Activated T-helper 1 cell treated with anti-CD3 and anti-CD28 coated beads, Interleukin-2, amount 50 U/mL, for 16 hours (primary cell): ENCODE measurements at places on chromosomes 5 and 9.

GRCh38 chr9:135184181-135185053 lies 96.9 kb downstream of the OLFM1 start:
- no peak for DNase-seq

- no peak for DNase-seq
Observed at GRCh38 chr9:136327304-136327974, at the start of gene GPSM1. Gene GPSM1, plus strand, starts transcription at chr9:136327539. Its CDS starts 157 bp downstream, at chr9:136327696.

DNA sequence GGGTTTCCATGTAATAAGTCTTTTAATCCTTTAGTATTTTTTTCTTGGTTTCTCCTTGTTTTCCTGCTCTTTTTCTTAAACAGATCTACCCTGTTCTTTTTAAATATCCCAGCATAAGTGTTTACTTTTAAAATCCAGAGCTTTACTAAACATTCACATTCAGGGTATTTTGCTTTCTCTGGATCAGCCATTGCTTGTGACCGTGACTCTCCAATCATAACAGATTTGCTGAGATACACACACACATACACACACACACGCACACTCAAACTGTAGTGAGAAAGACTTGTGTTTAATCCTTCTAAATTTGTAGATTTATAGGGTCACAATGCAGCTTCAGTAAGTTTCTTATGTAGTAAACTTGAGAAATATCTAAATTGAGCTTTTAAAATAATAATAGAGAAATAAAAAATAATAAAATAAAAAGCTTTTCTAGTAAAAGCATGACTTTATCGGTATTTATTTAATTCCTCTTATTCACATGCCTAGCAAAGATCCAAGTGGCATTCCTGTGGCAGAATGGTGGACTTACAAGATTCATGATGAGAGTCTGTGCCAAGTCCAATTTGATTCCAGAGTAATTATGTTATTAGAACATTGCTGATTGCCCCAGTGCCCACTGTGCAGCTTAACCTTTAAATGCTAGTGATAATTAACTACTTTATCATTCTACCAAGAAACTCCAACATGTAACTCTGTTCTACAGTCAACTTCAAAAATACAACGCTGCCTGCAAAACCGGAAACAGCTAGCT lies 129.0 kb downstream of the TLE4 start:
- DNase-seq: no peak

- no peak for DNase-seq
Observed at GRCh38 chr5:119524485-119524884, 72.2 kb downstream of the HSD17B4 start.

GRCh38 chr9:136361047-136361753 lies 2.3 kb downstream of the DNLZ start:
- no peak for DNase-seq

DNA sequence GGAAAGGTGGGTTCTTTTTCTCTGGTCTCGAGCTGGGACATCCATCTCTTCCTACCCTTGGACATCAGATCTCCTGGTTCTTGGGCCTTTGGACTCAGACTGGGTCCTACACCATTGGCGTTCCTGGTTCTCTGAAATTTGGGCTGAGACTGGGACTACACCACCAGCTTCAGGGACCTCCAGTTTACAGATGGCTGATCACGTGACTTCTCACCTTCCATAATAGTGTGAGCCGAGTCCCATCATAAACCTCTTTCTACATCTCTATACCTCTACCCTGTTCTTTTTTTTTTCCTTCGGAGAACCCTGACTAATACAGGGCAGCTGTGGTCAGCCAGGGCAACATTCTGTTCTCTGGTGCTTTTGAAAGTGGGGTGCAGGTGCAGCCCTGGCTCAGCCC lies 27.2 kb upstream of the RXRA start:
- no peak for DNase-seq

- no peak for DNase-seq
Observed at GRCh38 chr5:150642567-150642927, 2.1 kb downstream of the SYNPO start.

DNA sequence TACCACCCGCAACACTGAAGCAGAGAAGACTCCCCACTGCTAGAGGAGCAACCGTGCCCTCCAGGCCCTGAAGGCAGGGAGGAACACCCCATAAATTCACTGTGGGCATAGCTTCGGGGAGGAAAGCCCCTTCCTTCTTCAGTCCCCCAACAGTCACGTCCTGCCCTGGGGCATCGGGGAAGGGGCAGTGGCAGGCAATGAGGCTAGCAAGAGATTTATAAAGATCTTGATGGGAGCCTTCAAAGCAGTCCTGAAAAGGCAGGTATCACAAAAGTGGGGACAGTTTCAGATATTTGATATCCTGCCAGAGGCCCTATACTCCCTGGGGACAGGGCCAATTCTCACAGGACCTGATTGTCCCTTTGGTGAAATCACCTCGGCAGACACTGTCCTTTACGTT lies 16.9 kb upstream of the TRIM14 start:
- no peak for DNase-seq

DNA sequence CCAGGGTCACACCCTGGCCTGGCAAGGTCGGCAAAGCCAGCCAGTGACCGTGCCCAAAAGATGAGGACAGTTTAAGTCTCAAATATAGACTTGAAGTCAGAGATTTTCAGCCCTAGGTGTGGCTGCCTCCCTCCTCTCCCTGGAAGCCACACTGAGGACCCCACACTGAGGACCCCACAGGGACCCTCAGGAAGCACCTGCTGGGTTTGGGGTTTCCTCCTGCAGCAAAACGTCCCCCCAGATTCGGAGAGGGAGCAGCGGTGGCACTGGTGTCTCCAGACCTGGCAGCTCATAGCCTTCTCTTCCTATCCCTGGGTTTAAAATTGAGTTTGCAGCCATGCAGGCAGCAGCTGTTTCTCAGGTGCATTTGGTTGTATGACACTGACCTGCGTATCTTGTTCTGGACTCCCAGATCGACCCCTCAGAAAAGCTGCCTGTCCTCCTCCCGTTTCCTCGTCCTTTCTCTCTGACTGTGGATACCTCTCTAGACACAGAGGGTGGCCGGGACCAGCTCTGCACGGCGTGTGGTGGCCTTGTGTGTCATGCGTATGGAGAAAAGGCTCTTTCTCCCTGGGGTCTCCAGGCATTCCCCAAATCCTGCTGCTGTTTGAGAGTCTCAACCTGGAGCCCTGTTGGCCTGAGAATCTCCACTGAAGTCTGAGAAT lies 36.6 kb downstream of the MRPL36 start:
- no peak for DNase-seq

GRCh38 chr9:9920425-9921060 lies 692.3 kb downstream of the PTPRD start:
- no peak for DNase-seq

DNA sequence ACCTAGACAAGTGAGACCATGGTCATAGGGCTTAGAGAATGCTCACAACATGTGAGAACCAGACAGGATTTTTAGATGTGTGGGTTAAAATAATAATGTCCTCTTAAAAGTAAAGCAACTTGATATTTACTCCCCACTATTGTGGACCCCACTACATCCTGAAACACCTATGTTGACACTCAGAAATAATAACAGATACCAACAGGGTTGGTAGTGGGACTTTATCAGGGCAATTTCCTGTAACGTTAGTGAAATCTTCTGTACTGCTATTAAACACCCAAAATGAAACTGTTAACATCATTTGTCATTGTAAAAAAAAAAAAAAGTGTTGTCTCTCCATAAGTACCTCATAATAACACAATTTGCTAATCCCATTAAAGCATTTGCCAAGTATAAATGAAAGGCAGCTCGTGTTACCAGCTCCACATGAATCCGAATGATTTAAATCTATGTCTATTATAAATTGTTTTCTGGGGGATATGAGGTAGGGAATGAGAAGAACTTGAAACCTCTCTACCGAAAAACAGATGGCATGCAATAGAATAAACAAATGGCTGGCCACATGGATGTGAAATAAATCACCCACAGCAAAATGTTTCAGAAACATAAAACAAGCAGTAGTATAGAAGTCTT lies 285.9 kb downstream of the ARHGEF28 start:
- DNase-seq: no peak

- no peak for DNase-seq
Observed at GRCh38 chr5:61796773-61797172, 464.7 kb downstream of the ZSWIM6 start.

DNA sequence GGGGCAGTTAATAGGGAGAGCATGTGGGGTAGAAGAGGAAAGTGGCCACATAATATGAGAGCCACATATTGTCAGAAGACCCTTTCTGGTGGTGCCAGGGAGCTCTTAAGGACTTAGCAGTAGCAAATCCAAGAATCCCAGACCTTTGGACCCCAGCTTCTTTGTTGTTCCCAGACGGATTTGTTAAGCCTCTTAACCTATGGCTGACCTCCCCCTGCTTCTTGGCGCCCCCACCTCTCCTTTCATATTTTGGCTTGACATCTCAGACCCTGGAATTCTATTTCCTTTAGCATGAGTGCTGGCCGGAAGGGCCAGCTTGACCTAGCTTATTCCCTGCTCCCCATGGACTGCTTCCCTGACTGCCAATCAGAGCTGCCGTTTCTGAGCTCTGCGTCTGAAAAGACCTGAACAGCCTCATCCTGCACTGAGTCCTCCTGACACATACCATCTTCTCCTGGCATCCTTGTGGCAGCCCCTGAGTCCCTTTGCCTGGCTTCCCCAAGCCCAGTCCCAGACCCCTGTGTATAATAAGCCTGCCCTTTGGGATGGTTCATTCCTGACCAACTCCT lies 116.3 kb downstream of the PRKACG start:
- DNase-seq: no peak

DNA sequence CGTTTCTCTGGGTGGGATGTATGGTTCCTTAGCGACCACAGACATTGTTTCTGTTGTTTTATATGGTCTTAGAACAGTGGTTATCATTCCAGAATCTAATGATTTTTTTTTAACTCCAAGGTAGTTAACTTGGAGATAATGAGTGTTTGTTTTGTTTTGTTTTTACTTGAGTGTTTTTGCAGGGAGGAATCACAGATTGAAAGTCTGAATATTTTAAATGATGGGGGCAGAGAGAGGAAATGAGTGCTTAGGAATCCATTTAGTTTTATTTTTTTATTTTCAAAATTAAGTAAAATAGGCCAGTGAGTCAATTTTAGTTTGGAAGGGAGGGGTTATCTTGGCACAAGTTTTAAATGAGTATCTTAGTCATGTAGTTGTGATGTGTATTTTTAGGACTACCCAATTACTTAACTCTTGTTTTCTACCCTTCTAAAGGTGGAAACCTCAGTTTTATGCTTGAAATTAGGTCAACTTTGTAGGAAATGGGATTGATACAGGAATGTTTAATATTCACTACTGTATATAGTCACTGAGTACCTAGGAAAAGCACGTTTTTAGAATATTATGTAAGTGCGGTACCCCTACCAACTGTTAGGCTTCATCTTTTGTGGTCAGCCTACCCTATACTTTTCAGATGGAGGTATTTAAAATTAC lies 2.0 kb downstream of the UBE2R2 start:
- no peak for DNase-seq

GRCh38 chr9:121823451-121824169 lies 172.2 kb downstream of the DAB2IP start:
- no peak for DNase-seq

DNA sequence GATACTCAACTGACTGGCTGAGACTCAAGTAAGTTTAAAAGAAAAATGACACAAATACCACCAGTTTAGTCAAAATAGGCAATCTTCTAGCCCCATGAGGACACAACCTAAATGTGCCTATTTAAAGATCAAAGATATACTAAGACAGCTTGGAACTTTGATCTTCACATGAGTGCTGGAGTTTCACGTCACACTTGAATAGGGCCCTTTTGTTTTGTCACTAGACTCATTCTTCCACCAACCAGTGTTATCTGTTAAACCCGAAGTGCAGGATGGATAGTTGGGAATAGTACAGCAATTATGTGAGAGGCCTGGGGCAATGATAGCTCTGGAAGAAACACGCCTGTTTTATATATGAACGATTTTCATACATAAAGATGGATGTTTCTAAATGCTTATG lies 792.8 kb upstream of the NUDT12 start:
- no peak for DNase-seq

GRCh38 chr9:130937146-130938076 lies 1.6 kb downstream of the FIBCD1 start:
- no peak for DNase-seq

DNA sequence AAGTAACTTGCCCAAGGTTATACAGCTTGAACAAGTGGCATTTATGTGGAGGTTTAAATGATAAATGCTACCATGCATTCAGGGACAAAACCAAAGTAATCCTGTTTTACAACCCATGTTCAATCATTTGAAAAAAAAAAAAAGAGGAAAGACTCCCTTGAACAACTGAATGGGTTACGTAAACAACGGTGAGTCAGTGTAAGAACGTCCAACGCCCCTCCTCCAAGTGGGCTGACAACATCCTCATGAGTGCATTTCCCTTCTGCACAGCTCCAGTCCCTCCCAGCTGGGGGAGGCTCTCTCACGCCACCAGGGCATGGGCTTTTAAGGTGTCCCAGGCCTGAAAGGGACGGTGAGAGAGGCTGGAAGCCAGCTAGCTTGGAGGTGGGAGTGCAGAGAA lies 90.0 kb downstream of the PRRT1B start:
- peak; percentile 67 for DNase-seq

DNA sequence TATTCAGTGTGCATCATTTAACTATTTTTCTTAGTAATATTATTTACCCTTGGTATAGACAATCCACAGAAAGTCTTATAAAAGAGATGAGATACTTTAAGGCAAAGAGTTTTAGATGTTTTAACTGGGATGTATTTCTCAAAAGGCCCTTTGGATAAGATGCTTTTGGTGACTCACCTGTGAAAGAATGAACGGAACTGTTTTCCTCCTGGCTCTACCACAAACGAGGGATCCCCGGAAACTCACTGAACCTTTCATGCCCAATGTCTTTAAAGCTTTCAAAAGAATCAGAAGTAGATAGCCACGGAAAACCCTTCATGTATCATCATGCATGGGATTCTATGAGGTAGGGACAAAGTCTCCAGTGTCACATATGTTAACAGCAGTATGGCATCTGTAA lies 1.6 kb downstream of the ZNF782 start:
- DNase-seq: no peak

DNA sequence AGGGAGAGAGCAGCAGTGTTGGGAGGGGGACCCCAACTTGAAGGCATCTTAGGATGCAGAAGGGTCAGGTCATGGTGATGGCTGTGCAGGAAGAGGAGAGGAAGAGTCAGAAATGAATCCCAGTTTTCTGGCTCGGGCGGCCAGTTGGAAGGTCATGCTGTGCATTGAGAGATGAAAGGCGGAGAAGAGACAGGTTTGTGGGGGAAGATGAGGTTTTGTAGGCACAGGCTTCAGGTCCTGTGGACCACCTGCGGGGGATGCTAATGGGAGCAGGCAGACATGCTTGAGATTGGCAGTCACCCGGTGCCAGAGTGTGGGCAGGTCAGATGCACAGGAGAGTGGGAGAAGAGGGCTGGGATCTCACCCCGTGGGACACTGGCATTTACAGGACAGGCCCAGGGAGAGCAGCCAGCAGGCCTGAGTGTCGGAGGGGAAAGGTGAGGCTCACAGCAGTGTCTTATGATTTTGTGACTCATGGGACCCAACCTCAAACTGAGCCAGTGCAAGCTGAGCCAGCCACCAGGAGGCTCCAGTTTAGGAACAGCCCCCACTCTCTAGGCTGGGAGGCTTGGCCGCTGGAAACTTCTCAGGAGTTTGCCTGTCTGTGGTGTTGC lies 17.5 kb downstream of the STXBP1 start:
- no peak for DNase-seq

GRCh38 chr9:97744710-97745708 lies 47.9 kb upstream of the XPA start:
- no peak for DNase-seq

- no peak for DNase-seq
Observed at GRCh38 chr9:75462866-75463265, 374.6 kb downstream of the OSTF1 start.
